Cortex of kidney (tissue), 1 donor: ENCODE measurements at places on chromosomes 4 and X.

DNA sequence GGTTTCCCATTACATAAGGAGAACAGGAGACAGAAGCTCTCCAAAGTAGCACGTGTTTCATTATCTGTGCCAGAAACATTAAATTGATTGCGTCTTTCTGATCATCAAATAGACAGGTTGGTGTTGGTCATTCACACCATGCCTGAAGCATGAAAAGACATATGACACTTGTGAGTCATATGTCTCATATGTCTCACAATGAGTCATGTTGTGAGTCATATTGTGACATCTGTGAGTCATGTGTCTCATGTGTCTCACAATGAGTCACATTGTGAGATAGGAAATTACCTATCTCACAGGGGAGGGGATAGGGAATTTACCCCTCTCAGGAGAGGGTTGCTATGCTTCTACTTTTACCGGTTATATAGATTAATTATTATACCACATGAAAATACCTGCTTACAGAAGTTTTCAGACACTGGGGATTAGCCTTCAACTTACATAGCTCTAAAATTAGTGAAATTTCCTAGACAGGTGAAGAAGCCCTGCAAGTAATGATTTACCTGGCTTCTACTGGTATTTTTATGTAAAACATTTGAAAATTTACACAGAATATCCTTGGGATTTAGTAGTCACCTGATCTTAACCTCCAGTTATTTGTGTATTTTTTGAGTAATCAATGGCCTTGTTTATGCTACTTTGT is 80.8 kb downstream of the NPFFR2 start:
- no peak for DNase-seq

DNA sequence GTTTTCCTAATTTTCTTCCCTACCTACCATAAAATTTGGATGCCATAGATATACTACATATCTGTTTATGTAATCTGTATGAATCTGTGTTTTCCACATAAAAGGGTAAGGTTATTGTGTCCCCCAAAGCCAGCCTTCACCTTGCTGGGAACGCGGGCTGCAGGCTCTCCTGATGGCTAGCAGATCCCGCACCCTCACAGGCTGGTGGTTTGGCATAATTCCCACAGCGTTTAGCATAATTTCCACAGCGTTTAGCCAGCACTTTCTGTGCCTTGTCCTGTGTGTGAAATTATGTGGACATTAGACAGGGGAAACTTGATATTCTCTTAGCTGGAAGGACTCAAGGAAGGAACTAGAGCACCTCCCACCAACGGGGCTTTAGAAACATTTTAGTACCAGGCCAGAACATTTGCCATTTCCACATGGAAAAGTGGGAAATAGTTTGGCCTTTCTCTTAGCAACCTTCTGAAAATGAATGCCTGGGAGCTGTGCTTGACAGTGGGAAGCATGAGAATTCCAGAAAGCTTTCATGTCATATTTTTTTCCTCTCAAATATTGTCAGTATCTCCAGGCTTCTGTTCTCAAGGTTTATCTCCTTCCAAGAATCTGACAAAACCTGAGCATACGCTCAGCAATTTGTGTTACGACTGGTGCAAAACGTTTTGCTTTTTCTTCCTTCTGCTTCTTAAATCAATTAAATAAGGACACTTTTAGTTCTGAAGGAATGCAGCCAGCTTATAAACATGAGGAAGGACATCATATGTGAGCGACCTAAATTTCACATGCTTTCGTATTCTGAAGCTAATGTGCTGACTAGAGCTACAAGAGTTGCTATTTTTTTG is 67.9 kb downstream of the STK32B start:
- DNase-seq, result no peak

DNA sequence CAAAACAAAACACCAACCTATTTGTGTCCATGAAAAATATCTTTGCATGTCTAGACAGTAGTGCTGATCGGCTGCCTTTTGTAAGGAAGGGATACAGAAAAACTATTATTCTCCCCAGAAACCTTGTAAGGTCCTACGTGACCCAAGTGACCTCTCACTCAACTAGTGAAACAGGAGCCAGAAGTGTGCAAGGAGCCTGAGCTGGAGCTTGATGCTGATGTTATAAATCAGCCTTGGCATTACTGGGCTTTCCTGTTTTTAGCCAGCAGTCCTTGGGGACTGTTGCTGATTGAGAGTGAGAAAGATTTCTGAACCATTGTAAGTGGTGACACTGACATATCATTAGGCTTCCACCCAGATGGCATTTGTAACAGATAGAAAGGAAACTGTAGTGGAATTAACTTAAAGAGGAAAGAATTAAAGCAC is 100.8 kb upstream of the LIMCH1 start:
- DNase-seq, result no peak

DNA sequence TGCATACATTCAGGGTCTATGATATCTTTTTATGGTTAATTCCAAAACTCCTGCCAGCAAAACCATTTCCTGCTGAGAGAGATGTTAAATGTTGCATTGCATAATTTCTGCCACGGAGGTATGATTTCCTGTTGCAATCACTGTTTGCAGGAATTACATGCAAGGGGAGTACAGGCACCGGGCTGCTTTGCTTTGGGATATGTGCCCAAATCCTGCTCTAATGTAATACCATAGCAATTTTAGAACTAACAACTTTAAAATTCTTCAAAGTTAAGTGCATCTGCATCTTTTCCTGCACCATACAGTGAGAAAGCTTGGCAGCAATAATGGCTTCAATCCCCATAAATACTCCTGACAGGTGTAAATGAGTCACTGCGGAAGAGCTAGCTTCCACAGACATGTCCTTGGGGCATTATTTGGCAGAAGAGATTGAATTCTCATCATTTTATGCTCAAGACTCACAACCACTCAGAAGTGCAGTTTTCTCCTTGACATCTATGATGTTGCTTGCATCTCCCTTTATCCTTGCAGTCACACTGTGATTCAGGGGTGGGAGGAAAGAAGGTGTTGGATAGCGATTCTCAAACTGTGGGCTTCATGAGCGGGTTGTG is 29.6 kb downstream of the TRIM2 start:
- no peak for DNase-seq

- DNase-seq, result no peak
Observed at GRCh38 chr4:163611784-163612445, 117.4 kb downstream of the TMA16 start.

DNA sequence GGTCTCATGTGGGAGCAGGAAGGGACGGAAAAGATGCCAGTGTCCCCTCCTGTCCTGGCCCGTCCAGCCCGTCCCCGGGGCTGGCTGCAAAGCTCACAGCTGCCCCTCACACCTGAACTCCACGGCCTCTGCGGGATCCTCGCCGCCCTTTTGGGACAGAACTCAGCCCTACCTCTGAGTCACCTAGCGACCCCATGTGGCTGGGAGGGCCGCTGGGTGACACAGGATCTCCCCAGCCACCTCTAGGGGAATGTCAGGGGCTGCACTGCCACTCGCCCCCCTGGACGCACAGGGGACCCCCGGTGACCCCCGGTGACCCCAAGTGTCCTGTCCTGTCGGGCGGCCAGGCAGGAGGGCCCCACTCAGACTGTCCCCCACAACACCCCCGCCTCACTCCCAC is 748 bp downstream of the FAM9B start:
- no peak for DNase-seq

GRCh38 chrX:924017-924416 is 288.4 kb downstream of the CRLF2 start:
- no peak for DNase-seq

- DNase-seq, result no peak
Observed at GRCh38 chr4:186104114-186104889, at the start of gene FAM149A. Gene FAM149A, plus strand, starts transcription at chr4:186104704.

- no peak for DNase-seq
Observed at GRCh38 chrX:11189097-11189496, 78.0 kb downstream of the HCCS start.

DNA sequence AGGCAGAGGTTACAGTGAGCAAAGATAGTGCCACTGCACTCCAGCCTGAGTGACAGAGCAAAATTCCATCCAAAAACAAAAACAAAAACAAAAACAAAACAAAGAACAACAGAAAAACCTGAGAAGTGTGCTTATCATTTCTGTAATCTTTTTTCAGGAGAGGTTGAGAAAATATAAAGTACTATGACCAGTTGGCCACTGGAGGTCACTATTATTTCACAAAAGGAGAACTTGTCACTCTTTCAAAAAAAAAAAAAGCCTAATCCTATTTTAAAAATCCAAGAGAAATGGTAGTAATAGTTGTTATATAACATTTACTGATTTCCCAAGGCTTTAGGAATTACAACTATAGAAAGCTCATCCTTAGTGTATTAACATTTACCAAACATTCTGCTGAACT is 24.9 kb upstream of the RNF150 start:
- DNase-seq, result no peak

DNA sequence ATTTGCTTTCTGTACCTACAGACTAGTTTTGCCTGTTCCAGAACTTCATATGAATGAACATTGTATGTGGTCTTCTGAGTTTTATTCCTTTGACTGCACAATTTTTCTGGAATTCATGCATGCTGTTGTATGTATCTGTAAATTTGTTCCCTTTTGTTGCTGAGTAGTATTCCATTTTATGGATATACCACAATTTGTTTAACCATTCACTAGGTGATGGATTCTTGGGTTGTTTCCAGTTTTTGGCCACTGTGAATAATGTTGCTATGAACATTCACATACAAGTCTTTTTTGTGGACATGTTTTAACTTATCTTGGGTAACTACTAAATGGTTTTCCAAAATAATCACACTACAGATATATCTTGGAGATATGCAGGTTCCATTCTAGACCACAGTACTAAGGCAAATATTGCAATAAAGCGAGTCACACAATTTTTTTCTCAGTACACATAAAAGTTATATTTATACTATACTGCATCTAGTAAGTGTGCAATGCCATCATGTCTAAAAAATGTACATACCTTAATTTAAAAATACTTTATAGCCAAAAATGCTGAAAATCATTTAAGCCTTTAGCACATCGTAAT is 58.7 kb downstream of the TSPAN5 start:
- DNase-seq, result no peak

GRCh38 chr4:8250637-8251036 is 18.9 kb upstream of the HTRA3 start:
- no peak for DNase-seq

DNA sequence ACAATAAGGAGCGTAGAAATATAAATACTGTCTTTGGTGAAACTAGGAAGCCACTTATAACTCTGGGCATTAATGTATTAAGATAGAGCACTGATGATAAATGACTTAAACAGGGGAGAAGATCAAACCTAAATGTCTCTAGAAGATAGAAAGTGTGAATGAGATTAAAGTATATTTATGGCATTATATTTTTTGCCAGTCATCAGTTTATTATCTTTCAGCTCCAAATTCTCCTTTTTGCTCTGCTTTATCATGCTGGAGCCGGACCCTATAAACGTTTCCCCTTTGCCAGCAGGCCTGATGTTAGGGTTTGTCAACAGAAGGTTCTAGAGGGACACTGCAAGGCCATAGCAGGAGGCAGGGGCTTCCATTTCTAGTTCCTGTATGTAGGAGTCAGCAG is 76.4 kb downstream of the TBC1D19 start:
- DNase-seq, result no peak

- DNase-seq, result no peak
Observed at GRCh38 chrX:45850197-45850774, 649.6 kb upstream of the DIPK2B start.

DNA sequence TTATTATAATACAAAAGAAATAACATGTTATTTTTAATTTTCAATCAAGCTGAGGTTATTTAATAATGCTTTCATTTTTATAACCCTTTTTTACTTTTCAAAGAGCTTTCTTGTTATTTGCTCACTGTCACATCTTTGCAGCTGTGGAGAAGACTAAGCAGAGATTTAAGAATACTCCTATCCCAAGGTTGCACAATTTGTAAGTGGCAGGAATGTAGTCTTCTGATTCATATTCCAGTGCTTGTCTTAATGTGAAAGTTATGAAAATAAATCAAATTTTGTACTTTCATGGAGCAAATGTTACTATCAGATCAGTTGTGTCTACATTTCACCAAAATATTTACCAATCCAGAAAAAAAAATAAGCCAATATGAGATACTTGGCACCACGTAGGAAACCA is 86.6 kb downstream of the DDIT4L start:
- no peak for DNase-seq

GRCh38 chr4:138217567-138217966 is 24.6 kb downstream of the SLC7A11 start:
- no peak for DNase-seq

DNA sequence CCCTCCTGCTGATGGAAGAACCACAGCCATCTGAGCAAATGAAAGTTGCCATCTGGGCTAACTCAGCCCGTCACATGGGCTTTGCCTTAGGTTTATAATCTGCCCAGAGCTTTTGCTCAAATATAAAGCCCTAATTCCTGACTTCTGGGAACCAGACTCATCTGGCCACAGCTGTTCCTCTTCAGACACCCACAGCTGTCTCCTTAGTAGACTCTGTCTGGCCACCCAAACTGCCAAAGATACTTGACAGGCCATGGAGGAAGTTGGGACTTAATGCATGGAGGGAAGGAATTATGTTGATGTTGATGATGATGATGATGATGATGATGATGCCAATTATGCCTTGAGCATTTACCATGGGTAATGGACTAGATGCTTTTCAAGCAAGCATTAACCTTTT is 8.0 kb downstream of the LGI2 start:
- no peak for DNase-seq

DNA sequence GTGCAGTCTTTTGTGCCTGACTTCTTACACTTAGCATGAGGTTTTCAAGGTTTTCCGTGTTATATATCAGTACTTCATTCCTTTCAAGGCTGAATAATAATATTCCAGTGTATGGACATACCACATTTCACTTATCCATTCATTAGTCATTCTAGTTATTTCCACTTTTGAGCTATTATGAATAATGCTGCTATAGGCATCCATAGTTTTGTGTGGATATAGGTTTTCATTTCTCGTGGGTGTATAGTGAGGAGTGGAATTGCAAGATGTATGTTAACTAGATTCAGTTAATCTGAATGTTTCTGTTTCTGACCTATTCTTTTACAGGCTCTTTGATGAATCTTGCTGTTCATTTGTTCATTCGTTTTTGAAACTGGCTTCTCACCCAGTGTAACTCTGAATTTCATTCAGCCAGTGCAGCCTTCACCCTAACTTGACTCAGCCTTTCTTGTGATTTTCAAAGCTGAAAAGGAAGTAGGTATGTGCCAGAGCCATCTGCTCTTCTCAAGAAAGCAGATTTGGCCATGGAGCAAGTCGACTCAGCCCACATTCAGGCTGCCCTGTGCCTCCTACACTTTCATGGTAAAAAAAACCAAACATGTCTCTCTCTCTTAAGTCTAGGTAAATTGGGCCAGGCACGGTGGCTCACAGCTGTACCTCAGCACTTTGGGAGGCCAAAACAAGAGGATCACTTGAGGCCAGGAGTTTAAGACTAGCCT is 56.3 kb upstream of the NOCT start:
- DNase-seq, result no peak

- no peak for DNase-seq
Observed at GRCh38 chr4:3747581-3747904, 18.6 kb upstream of the ADRA2C start.

GRCh38 chr4:133162941-133163340 is 13.8 kb downstream of the PCDH10 start:
- DNase-seq, result no peak

- no peak for DNase-seq
Observed at GRCh38 chr4:143344774-143345173, 8.1 kb downstream of the GAB1 start.
